GF-D8 (cell line): ENCODE measurements at places on chromosomes 1 and 21.

- DNase-seq = no peak
These were observed 33.3 kb downstream of the LAMB3 start for GRCh38 chr1:209618756-209619420.

GRCh38 chr1:224192082-224192788, 9.2 kb downstream of the DEGS1 start:
- DNase-seq = no peak

DNA sequence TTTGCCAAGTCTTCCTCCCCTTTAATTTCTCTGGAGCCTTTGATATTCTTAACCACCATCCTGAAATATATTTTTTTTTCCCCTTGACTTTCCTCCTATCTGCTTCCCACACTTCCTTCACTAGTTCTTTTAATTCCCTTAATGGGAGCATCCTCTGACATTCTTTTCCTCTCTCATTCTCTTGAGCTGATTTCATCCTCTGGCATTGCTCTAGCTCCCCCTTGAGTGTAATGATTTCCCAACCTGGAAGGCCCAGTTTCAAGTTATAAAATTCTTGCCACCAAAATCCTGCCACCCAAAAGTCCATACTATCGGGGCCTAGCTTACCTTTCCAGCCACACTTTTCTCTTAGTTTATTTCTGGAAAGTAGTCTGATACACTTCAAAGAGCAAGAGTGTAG, 39.5 kb upstream of the UBE2U start:
- no peak for DNase-seq

DNA sequence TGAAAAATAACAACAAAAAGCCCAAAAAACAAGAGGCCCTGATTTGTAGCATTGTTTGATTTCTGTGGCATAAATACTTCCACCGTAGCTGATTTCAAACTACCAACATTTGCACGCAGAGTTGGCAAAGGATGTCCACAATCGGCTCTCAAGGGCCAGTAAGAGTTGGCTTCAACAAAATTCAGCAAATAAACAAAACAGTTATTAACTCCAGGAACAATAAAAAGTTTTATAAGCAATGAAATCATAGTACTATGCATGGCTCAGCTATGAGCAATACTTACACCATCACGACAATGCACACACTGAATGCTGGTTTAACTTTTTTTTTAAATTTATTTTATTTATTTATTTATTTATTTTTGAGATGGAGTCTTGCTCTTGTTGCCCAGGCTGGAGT, 8.7 kb upstream of the COX20 start:
- DNase-seq = no peak

GRCh38 chr1:11581445-11581991, 72.7 kb downstream of the FBXO2 start:
- DNase-seq = no peak

DNA sequence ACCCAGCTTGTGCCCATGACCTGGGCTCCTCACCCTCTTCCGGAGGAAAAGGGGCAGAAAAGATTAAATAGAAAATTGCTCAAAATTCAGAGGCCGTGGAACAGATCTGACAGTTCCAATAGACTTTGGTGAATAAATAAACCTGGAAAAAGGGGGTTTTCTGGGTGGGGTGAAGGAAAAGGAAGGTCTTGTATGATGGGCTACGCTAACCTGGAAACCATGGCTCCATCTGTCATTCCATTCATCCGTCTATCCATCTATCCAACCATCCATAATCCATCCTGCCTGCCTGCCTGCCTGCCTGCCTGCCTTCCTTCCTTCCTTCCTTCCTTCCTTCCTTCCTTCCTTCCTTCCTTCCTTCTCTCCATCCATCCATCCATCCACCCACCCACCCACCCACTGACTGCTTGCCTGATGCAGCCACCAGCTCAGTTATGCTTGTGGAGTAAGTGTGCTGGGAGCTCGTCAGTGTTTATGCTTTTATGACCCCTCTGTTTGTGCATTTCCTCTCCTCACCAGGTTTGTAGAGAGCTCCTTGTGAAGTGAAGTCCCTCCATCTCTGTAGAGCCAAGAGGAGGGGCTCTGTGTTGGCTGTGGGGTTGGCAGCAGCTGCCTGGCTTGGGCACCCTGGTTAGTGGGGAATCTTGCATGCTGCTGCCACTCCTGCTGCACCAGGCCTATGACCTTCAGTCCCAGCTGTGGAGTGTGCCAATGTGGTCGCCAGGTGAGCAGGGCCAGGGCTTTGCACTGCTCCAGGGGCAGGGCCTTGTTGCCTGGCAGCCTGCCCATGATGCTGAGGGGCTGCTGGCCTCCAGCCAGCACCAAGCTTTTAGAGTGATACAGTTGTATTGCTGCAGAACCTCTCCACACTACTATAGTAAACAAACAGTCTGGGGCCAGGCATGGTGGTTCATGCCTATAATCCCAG, 16.0 kb upstream of the POU3F1 start:
- no peak for DNase-seq

GRCh38 chr1:80836505-80836904, 964.2 kb upstream of the ADGRL2 start:
- no peak for DNase-seq

DNA sequence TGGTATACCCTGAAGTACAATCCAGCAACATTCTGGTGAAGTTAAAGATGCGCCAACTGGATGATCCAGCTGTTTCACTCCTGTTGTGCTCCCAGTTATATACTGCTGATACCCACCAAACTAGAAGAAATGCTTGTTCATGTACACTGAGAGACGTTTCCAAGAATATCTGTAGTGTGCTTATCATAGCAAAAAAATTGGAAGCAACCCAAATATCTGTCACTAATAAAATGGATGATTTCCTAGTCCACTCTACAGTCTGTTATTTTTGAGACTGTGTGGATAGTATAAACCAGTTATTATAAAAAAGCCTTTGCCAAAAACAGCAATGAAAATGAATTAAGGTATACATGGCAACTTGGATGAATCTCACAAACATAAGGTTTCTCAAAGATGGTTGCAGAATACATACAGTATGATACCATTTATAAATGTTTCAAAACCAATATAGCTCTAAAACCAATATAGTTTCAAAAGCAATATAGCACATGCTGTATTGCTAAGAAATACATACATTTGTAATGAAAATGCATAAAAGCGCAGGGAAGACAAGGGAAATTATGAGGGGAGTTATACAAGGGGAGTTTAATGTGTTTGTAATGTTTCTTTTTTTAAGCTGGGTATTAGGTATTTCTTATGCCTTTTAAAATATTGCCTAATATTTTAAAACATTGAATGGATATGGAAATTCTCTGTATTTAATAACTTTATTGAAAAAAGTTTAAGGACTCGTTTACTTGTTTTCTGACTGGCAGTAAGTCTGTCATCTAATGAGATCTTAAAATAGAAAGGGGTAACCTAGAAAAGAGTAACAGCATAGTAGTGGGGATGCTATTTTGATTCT, 36.5 kb downstream of the GPSM2 start:
- no peak for DNase-seq

DNA sequence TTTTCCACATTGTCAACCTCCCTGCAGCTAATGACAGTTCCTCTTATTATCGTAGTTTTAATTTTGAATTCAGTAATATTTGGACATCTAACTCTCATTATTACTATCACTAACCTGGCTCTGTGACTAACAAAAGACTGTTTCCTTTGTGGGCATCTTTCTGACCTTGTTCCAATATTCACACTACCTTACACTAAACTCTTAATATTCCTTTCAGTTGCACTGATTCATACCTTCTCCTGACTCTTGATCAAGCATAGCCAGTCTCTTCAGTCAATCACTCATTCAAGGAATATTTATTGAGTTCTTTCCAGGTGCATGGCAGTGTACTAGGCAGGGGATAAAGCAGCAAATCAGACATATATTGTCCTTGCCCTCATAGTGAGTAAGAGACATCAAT, 7.8 kb upstream of the CTNNBIP1 start:
- DNase-seq = no peak

DNA sequence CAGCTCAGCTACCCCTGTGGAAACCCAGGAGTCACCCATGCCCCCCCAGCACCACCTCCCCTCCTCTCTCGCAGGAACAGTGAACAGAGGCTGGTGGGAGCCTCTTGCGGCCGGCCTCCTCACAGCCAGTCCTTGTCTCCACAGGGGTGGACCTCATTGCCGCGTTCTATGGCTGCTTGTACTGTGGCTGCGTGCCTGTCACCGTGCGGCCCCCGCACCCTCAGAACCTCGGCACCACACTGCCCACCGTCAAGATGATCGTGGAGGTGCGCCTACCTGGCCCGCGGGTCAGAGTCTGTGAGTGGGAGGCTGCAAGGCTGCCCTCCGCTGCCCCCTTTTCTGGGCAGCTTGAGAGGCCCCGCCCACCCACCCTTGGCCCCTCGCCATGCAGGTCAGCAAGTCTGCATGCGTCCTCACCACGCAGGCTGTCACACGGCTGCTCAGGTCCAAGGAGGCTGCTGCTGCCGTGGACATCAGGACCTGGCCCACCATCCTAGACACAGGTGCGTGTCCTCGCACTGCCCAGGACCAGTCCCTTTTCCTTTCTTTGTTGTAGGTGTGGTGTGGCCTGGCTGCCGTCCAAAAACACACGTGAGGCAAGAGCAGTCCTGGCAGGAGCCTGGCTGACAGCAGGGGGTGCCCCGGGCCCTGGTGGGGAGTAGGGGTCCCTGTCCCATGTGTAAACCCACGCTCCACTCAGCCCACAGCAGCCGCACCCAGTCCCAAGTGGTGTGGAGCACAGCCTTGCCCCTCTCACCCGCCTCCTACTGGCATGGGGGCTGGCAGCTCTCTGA, 50.3 kb downstream of the S100B start:
- DNase-seq = no peak

GRCh38 chr1:87325982-87326738, 2.5 kb upstream of the LMO4 start:
- peak; percentile 8 for DNase-seq

DNA sequence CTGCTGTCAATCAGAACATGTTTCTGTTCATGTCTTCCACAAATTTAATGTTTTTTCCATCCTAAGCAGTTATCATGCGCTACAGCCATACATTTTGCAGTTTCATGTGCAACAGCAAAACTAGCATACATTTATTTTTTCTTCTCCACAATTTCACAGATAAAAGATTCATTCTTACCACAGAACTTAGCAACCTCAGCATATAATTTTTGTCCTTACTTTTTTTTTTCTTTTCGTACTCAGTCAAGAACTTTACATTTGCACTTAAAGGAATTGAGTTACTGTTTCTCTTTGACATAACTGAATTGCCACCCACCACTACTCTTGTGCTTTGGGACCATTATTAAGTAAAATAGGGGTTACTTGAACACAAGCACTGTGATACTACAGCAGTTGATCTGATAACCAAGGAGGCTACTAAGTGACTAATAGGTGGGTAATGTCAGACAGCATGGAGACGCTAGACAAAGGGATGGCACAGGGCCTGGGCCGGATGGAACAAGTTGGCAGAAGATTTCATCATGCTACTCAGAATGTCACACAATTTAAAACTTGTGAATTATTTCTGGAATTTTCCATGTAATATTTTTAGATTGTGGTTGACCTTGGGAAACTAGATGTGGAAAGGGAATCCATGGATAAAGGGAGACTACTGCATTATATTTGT, 50.2 kb upstream of the LHX8 start:
- no peak for DNase-seq

DNA sequence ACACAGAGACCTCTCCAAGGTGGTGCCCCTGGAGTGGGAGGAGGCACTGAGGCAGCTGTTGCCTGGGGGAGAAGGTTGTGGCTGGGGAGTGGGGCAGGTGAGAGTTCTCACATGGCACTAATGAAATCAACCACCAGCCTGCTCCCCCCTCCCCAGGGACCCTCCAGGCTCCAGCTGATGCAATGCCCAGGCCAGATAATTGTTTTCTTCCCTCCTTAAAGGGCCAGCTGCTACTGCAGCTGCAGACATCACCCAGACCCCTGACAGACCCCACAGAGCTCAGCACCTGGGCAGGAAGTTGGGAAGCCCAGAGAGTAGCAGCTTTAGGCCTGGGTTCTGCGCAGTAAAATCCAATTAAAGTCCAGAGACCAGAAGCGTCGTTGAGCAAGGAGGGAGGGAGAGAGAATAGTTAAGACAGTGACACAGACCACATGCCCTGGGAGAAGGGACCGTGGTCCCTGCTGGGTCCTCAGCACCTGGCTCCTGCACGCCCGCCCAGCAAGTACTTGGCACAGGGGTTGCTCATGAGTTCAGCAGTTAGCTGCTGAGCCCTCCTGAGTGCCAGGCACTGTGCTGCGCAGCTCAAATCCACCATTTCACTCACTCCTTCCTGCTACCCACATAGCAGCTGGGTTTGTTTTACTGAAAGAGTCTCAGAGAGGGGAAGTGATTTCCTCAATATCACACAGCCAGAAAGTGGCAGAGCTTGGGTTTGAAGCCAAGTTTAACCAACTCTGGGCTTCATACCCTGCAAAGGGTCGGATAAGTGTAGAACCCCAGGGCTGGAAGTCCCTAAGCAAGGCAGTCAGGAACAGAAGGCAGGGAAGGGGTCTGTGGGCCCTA, 1.9 kb downstream of the RIMS3 start:
- DNase-seq = no peak

DNA sequence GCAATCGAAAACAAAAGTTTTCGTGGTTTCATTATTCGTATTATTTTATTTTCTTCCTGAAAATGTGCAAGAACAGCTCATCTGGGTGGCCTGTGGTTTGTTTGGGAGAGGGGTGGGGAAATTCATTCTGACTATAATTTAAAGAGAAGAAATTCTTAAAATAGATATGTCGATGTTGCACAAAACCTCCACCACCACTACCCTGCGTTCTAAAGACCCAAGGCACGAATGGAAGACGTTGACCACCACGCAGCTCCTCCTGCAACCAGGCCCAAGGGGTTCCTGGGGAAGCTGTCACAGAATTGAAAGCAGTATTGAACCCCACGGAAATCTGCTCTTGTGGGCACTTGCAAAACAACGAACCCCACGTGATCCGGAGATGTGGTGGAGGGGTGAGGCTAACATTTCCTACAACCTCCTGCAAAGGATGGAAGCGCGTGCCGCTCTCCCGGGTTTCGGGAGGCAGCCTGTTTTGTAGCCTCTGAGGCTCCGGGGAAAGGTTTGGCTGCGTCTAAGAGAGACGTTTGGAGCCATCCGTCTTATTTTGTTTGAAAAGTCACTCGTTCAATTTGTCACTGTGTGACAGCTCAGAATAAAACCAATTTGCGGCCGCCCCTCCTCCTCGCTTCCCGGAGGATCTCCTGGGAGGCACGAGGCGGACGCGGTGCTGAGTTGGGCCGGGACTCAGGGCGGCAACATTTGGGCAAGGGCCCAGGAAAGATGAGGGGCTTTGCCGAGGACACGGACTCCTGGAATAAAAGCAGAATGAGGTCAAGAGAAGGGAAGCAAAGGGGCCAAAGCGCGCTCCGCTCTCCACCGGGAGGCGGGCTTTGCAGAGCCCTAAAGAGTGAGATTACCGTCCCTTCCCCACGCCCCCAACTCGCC, 810 bp upstream of the HLX start:
- peak; percentile 74 for DNase-seq

GRCh38 chr1:234932106-234932505, 196.5 kb downstream of the TOMM20 start:
- DNase-seq = no peak

DNA sequence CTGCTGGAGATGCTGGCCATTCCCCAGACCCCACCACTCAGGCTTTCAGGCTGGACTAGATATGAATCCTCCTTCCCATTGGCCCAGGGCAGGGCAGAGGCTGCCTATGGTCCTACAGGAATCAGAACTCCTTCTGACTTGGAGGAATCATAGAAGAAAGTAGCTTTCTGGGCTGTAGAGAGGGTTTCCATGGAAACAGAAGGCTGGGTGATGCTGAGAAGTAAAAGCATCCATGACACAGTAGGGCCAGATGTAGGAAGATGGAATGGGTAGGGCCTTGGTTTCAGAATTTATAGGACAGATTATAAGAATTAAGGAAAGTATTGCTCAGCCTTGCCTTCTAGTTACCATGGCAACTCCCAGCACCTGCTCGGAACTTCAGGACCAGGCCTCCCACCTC, 9.0 kb downstream of the NT5C1A start:
- DNase-seq = no peak
